ENCODE measurements at places on chromosomes 2 and 18.

GRCh38 chr2:73175663-73176204 lies 26.6 kb upstream of the NOTO start:
- peak; percentile 76 for DNase-seq

DNA sequence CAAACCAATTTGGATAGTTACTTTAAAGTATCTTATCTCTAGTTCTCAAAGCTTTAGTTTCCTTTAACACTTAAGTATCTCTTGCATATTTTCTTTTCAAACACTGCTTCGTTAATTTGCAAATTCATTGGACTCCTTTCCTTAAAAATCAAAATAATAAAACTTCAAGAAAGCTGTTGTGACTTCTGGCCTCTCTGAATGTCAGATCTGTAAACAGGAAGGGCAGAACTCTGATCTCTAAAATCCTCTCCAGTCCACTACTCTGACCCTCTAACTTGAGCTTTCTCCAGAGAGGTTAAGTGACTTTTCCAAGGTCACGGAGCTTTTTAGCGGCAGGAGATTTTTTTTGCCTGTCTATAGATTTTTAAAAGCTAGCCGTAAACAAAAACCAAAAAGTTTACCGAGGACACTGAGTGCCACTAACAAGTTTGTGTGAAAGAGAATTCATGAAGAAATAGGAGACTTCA lies 155.5 kb downstream of the TGIF1 start:
- no peak for DNase-seq

- no peak for DNase-seq
These were observed 261.0 kb downstream of the ARHGAP15 start for GRCh38 chr2:143390171-143390570.

GRCh38 chr2:143948710-143949109 lies 571.2 kb downstream of the ZEB2 start:
- DNase-seq, result no peak

GRCh38 chr2:238936162-238937052 lies 88.5 kb downstream of the TWIST2 start:
- DNase-seq, result no peak

DNA sequence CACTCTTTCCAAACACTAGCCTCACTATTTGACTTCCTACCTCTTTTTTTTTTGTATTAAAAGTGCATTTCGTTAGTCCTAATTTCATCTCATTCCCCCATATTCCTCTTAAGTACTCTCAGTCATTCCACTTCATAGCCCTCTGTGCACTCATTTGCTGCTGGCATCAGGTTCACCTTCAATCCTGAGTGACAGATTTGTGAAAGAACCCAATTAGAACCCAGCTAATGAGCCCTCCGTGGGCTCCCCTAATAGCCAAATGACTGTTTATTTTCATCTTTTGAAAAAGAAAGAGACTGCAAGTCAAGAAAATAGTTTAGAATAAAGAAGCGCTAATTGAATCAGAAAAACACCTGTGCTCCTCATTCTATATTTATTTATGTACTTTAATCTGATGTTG lies 512.1 kb upstream of the LRATD1 start:
- no peak for DNase-seq

DNA sequence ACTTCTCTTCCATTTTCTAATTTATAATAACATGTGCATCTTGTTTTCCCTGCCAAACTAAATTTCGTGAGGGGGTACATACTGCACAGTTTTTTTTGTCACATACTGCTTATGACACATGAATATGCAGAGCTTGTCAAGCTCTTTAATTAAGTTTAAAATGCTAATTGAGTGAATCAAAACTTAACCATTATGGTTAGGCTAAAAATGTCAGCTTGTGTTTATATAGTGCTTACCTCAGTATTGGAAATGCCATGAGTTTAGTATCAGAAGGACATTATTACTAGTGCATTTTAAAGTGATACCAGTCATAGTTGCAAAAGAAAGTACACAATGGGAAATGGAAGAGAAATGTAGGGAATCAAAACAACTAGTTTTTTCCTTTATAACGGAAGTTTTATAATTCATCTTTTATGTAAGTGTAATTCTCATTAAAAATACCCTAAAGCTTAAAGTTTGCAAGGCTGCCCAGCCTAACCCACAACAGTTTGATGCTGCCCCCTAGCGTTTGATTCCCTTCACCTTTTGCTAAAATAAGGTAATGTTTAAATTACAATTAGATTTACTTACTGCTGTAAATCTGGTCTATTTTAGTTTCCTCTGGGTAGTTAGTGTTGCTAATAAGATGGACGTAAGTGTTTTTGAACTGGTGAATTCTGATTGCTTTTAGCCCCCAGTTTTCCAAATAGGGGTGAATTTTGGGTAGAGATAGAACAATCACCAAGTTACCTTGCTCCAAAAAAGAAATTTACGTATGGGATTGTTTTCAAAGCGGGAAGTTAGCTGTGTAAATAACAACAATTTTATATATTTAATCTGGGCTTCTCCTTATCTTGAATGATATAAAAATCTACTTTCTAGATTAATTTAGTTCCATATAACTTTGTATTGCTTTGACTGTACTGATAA lies 3.2 kb downstream of the SLC39A10 start:
- peak; percentile 62 for DNase-seq

- no peak for DNase-seq
These were observed 288.9 kb downstream of the RDH14 start for GRCh38 chr2:18271370-18272147.

DNA sequence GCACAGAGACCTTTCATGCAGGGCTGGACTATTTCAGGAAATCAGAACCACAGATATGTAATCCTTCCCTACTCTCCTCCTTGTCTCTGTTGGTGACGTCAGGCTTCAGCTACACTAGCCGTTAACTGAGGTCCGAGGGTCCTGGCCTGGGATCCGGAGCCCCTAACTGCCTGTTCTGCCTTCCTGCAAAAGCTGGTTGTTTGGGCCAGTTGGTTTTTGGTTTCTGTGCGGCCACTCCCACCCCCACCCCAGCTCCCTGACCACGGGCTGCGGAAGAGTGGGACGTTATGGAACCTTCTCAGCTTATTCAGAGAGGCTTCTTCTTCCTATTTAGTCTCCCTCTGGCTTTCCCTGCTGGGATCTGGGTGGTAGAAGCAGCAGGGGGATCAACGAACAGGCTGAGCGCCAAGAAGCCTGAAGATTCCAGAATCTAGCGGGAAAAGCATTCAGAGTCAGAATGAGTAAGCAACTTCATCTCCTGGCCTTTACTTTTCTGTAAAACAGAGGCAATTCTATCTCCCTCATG lies 49.3 kb upstream of the ROCK2 start:
- no peak for DNase-seq

DNA sequence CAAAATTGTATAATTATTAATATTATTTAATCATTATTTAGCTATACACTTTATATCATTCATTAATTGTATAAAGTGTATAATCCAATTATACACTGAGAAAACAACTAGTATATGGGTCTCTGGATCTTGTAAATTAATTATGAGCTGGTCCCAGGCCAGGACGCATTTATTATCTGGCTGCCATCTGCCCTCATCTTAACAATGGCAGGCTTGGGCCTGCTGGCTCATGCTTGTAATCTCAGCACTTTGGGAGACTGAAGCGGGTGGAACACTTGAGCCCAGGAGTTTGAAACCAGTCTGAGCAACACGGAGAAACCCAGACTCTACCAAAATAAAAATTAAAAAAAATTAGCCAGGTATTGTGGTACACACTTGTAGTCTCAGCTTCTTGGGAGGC lies 502.2 kb upstream of the NRXN1 start:
- DNase-seq, result no peak

DNA sequence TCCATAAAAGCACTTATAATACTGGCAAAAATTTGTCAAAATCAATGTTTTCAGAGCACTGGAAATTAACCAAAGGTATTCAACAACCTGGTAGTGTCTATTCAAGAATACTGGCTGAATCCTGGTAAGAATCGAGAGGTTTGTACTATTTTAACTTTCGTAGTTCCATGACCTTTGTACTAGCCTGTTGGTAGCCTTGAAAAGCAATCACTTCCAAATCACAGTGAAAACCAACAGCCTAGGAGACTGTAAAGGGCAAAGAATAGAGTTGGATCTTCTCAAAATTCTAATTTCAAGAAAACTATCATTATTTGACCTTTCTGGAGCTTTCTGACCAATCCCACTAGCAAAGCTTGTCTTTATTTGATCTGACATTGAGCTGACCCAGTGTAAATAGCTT lies 64.8 kb upstream of the CCDC178 start:
- no peak for DNase-seq

DNA sequence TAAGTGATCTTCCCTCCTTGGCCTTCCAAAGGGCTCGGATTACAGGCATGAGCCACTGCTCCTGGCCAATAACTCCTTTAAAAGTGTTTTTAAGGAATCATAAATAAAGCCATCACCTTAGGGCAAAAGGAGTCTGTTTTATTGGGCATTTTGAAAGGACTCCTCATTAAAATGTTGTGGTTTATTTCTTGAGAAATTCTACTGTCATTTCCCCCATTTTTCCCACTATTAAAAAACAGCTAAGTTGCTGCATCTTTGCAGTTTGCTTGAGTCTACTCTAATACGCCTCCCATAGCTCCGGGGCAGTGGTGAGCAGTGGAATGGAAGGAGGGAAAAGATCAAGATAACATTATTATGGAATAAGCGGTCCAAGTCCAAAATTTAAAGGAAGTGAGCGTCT lies 293.2 kb downstream of the PIEZO2 start:
- no peak for DNase-seq

DNA sequence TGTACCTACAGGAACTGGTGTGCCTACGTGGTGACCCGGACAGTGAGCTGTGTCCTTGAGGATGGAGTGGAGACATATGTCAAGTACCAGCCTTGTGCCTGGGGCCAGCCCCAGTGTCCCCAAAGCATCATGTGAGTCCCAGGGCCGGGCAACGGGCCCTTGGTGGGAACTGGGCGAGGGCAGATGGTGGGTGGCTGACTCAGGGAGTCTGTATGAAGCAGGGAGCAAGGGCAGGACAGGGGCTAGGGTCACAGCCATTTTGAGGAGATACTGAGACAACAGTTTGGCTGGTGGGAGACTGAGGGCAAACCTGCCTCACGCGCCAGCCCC lies 1.7 kb downstream of the EMILIN1 start:
- no peak for DNase-seq

- no peak for DNase-seq
These were observed 119.9 kb upstream of the DCC start for GRCh38 chr18:52220062-52220591.

DNA sequence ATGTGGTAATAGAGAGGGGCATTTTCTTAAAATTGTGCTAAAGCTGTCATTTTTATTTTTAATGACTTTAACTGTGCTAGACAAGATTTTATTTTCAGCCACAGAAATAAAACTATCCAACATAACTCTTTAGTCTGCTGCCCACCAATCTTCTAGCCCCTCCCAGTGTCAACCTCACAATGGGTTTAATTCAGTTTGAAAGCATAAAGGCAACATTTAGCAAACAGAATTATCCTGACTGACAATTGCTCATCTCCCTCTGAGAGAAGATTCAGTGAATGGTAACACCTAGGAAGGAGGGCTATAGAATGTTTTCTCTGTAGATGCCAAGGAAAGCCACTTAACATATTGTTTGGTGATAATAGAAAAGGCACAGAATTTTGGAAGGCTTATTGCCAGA lies 5.2 kb downstream of the ERMN start:
- no peak for DNase-seq

DNA sequence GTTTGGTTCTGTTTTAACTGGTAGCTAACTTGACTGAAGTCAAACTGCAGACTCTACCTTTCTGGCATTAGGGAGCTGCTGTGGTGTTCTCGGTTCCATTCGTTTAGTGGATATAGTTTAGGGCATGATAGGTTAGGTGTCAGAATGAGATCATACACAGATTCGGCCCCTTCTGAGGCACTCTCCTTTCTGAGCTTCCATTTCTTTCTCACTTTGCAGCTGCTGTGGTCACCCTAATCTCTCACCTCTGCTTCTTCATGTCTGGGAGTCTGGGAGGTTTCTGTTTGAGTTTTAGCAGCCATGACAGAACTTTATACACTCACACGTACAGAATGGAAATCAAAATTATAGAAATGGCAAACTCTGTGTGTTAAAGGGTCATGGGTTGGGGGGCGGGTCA lies 122.8 kb downstream of the ATP9B start:
- DNase-seq, result no peak

GRCh38 chr2:98489971-98490962 lies 45.6 kb downstream of the INPP4A start:
- peak; percentile 14 for DNase-seq

DNA sequence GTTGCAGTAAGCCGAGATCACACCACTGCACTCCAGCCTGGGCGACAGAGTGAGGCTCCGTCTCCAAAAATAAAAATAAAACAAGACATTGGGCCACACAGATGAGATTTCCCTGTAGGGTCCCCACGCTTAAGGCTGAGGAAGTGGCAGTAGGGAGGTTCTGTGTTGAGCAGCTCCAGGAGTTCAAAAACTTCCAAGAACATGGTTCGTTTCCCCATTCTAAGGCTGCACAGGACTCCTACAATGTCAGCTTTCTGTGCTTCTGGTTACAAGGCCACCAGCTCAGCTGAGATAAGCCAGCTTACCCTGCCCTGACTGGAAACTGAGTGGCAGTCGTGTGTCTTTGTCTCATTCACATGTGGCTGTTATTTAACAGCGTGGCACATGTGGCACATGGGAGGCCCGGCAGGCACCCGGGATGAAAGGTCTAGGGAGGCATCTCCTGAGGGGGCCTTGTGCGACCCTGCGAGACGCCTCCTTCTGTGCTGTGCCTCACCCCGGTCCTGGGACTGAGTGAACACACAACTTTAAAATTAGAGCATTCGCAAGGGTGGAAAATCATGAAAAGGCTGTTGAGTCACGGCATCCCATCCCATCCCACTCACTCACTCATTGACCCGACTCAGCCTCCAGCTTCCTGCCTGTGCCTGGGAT lies 7.7 kb downstream of the ITGB1BP1 start:
- no peak for DNase-seq

DNA sequence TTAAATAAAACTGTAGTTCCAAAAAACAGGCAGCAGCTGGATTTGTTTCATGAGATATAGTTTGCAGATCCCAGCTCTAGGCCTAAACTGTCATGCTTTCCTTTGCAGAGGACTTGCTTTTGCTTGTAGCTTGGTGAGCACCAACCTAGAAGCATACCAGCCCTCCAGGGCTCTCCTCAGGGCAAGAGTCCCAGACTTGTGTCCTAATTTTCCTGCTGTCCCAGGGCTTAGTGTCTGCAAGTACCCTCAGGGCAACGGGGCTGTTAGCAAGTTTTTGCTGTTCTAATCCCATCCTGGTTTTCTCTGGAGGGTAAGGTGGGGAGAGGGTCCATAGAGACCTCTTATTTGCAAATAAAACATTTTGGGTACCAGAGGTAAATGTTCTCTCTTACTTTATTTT lies 59.5 kb downstream of the TMEM17 start:
- DNase-seq, result no peak

DNA sequence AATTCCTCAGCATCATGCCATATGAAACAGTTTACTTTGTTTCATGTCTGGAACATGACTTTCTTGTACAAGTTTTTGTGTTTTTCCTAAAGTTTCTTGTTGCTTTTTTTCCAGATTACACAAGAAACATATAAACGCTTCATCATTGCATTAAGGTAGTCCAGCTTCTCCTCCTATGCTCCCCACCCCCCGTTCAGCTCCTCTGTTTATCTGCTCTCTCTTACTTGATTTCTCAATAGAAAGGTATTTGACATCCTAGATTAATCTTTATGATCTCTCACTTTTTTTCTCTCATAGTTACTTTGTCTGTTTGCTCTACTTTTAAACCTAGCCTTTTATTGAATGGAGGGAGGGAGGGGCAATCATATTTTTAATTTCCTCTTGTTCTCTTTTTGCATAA lies 25.4 kb downstream of the SLC40A1 start:
- no peak for DNase-seq
